EL (cell line): ENCODE measurements at places on chromosomes 13 and 19.
A peak's percentile ranks its signal among the peaks of the same experiment; 100 is the strongest.

DNA sequence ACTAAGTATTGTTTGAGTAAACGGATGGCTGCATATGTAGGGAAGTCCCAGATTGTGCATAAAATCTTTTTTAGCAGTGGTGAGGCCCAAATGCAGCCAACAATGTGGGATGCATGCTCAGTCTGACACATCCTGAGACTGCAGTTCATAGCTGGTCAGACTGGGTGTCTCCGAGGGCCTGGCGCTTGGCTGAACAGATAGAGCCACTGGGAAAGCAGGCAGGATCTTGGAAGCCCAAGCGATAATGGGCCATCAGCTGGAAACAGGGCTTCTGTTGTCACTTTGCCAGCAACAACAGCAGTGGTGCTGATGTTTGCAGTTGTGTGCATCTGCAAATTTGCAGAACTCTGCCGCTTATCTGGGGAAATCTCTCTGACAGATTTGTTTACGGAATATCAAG is 36.1 kb downstream of the MTUS2 start:
- no peak for DNase-seq

DNA sequence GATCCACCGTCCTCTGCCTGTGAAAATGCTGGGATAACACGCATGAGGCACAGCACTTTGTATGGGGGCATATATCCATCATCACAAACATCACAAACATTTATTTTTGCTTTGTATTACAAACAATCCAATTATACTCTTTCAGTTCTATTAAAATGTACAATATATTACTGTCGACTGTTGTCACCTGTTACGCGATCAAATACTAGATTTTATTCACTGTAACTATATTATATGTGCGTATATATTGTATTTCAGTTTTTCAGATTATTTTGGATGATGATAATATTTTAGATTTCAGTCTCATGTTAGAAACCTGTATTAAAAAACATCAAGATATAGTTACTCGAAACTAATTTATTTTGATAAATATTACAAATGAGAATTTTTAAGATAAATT is 998.3 kb downstream of the EFNB2 start:
- DNase-seq: no peak

- no peak for DNase-seq
Observed at GRCh38 chr13:25844559-25845434, 207.0 kb downstream of the SHISA2 start.

- no peak for DNase-seq
Observed at GRCh38 chr13:93017493-93018112, 209.0 kb upstream of the GPC6 start.

DNA sequence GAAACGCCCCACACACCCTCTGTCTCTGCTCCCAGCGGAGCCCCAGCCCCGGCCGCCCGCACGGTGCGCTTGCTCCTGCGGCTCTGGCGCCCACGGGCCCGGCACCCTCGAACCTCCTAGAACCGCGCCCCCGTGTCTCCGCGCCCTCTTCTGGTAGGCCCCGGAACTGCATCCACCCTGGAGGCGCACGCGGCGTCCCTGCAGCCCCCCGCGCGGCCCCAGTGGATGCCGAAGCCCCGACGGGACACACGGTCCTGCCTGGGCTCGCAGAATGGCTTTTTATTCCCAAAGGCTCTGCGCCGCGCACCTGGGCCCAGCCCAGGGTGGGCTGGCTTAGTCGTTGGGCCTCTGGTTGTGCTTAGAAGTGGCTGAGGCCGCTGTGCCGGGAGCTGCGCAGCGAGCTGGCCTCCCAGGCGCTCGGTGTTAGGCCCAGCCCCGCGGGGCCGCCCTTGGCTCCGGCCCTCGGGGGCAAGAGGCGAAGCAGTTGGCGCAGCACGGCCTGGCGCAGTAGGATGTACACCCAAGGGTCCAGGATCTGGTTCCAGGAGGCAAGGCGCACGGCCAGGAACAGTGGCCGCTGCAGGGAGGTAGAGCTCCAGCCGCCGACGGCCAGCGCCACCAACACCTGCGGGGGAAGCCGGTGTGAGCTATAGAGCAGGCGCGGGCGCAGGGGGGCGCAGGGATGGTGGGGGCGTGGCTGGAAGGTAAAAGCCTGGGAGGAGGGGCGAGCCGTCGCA is 2.8 kb downstream of the PTGER1 start:
- DNase-seq: peak; percentile 60

GRCh38 chr19:11024259-11024658 is 63.4 kb downstream of the SMARCA4 start:
- DNase-seq: no peak

- DNase-seq: peak; percentile 73
Observed at GRCh38 chr13:98672947-98673613, 79.4 kb downstream of the SLC15A1 start.

GRCh38 chr13:35858665-35859064 is 272.5 kb downstream of the DCLK1 start:
- no peak for DNase-seq

DNA sequence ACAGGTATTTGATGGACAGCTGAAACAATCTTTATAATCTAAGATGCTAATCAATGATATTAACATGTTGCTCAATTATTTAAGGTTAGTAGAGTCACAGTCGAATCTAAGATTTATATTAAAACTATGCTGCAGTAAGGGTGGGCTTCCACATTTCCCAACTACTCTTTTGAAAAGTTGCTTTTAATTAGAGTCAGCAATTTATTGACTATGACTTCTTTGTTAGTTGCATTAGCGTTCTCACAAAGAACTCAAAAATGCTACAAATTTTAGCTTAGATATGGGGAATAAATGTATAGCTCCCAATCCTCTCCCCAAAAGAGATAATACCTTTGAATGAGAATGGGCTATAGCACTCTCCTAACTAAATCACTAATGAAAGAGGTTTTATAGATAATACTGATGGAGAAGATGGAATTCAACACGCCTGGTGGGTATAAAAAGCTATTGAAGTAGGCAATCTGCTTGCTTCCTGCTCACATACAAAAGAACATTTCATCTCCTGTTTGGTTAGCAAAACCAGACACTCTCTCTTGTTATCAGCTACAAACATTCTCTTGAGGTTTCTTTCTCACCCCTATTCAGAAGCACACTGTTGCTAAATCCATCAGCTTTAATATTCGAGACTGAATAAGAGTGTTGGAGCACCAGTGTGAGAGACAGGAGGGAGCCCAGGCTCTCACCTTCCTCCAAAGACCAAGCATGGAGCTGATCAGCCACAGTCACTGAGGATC is 2.4 kb upstream of the FLT1 start:
- no peak for DNase-seq

DNA sequence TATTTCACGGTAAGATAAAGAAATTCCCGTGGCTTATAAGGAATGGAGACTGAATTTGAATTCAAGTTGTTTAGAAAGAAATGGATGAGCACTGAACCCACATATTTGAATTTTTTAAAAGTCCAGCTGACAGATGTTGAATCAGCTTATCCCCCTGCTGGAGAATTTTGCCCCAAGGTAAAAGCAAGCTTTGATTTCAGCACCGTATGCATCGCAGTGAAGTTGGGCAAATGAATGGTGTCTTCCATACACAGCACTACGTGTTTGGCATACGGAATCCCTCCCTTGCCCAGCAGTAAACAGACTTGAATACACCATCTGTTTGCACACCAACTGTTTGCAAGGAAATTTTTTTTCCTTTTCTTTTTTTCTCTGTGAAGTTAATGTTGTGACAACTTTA is 77.5 kb upstream of the PEG3 start:
- no peak for DNase-seq

GRCh38 chr13:55000043-55000442 is 1971.4 kb downstream of the OLFM4 start:
- no peak for DNase-seq

GRCh38 chr19:33627962-33628839 is 6.4 kb downstream of the CHST8 start:
- DNase-seq: no peak

- DNase-seq: no peak
Observed at GRCh38 chr19:49713236-49713845, 22.4 kb downstream of the CPT1C start.

DNA sequence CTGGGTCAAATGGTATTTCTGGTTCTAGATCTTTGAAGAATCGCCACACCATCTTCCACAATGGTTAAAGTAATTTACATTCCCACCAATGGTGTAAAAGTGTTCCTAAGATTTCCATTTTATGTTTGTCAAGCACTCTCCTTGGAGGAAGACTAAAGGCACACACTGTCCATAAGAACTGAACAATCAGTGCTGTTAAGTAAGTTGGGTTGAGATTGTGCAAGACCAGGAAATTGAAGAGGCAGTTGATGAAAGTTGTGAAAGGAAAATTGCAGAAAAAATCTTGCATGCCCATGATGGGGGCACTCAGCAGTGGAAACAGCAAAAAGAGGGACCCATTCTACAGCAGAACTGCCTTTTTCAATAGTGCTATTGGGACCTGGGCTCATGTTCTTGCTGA is 323.6 kb downstream of the DLEU7 start:
- no peak for DNase-seq

- DNase-seq: peak; percentile 7
Observed at GRCh38 chr13:102978168-102978567, 88.0 kb downstream of the SLC10A2 start.

- DNase-seq: no peak
Observed at GRCh38 chr13:114279758-114280355, 1.5 kb upstream of the UPF3A start.

GRCh38 chr13:43390619-43391018 is 367.2 kb downstream of the DNAJC15 start:
- no peak for DNase-seq

DNA sequence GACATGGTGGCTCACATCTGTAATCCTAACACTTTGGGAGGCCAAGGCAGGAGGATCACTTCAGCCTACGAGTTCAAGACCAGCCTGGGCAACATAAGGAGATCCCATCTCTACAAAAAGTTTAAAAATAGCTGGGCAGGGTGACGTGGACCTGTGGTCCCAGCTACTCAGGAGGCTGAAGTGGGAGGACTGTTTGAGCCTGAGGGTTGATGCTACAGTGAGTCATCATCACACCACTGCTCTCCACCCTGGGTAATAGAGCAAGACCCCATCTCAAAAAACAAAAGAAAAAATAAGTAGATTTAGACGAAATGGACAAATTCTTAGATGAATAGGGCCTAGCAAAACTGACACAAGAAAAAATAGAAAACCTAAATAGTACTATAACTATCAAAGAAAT is 10.4 kb upstream of the GNG8 start:
- no peak for DNase-seq

DNA sequence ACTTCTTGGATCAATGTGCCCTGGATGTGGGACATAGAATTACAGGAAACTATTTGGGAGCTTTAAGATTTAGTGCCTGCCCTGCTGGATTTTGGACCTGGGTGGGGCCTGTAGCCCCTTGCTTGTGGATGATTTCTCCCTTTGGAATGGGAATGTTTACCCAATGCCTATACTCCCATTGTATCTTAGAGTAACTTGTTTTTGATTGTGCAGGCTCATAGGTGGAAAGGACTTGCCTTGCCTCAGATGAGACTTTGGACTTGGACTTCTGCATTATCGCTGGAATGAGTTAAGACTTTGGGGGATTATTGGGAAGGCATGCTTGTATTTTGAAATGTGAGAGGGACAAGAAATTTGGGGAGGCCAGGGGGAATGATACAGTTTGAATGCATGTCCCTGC is 13.5 kb downstream of the SLC15A1 start:
- DNase-seq: no peak

DNA sequence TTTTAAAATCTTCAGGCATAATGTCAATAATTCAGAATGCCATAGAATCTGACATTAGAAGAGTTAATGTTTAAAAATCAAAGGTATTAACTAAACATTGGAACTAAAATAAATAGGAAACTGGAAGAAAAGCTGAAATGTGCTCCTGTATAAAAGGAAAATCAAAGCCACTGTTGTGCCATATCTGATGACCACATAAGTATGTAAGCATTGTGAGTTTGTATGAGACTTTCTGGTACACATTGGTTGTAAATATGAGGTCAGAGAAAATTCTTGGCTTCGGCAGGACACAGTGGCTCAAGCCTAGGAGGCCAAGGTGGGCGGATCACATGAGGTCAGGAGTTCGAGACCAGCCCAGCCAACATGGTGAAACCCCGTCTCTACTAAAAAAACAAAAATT is 48.3 kb upstream of the INTS6 start:
- DNase-seq: no peak

DNA sequence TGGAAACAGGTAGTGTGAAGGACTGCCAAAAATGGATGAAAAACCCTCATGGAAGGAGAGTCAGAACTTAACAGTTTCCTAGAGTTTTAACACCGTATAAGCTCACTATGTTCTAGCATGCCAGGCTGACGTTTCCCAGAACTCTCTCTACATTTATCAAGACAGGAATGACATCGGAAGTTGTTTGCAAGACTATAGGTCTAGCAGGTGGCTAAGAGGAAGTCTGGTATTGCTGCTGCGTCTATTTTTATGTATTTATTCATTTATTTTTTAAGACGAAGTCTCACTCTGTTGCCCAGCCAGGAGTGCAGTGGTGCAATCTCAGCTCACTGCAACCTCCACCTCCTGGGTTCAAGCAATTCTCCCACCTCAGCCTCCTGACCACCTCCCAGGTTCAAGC is 20.5 kb upstream of the ARL11 start:
- no peak for DNase-seq

GRCh38 chr13:110560601-110561343 is 750 bp downstream of the RAB20 start:
- DNase-seq: peak; percentile 51

GRCh38 chr19:3333662-3334061 is 32.7 kb upstream of the NFIC start:
- DNase-seq: no peak

DNA sequence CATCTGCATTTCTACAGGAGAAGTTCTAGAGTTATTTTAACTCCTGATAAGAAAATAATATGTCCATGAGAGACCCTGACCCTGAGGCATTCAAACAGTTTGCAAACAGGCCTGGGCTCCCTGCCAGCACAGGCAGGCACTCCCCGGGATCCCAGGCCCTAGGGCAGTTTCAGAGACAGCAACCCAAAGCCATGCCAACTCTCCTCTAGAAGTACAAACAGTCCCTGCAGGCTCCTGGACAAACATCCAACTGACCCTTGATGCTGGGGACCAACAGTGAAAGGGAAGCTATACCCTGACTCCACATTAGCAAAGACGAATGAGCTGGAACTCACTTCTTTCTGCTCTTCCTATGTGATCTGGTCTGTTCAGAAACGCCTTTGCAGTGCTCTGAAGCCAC is 44.8 kb downstream of the CCDC70 start:
- no peak for DNase-seq

DNA sequence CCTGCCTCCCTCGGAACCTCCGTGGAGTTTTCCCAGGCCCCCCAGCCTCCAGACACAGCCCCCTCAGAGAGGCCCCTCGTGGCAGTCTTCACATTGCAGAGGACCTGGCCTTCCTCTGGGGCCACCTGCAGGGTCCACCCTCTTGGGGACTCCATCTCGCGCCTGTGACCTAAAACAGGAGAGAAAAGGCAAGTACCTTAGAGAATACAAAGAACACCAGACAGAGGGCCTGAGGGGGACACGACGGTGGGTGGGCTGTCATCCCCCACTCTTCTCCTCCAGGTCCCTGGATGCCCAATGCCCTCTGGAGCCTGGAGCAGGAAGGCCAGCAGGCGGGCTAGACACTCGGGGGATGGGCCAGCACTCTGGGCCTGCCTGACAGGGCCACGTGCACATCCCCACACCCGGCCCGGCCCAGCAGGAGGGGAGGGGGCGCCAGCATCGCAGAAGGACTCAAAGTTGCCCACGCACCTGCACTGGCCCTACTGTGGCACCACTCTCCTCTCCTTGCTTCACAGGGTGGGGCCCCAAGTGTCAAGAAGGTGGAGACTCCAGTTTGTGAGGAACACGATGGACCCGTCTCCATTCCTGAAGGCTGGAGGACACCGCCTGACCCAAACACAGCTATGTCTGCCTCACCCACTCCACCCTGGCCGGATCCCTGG is 4.3 kb upstream of the A1BG start:
- no peak for DNase-seq
